Suppressor macrophage treated with lipopolysaccharide for 4 hours (primary cell): ENCODE measurements at places on chromosomes 1 and 21.
A peak's percentile ranks its signal among the peaks of the same experiment; 100 is the strongest.

- DNase-seq = peak; percentile 59
Observed at GRCh38 chr1:235984041-235984825, 80.7 kb downstream of the NID1 start.

- peak; percentile 99 for DNase-seq
Observed at GRCh38 chr1:94417978-94418663, at the start of gene ABCD3. Gene ABCD3, plus strand, starts transcription at chr1:94418389. Its CDS starts 90 bp downstream, at chr1:94418479.

GRCh38 chr1:8073112-8073855 lies 47.2 kb upstream of the ERRFI1 start:
- DNase-seq = no peak

DNA sequence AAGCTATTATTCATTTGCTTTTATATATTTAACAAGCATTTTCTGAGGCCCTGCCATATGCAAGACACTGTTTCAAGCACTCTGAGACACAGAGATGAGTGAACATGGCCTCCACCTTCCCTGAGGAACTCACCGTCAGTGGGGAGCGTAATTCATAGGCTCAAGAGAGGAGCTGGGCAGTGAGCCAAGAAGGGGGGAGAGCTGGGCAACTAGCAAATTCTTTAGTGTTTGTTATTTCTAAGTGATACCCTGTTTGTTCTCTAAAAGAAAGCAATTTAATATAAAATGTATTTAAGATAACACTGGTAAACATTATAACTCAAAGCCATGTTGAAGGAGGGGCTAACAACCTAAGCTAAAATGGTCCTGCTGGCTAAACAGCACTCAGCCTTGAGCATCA lies 119.2 kb upstream of the NGF start:
- DNase-seq = no peak

DNA sequence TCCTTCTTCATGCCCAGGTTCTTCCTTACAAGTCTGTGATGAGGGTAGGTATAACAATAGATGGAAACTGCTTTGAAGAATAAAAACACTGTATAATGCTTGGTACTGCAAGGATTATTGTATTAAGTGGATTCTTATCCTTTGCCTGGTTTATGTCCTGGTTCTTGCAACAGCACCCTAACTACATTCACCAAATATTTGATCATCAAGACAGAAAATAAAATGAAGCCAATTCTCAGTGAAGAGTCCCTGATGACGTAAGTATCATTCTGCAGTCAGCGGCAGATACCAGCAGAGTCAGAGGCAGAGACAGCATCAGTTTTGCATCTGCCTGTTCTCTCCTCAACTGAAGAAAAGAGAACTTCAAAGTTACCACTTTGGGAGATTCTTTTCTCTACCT lies 19.7 kb downstream of the ARHGEF11 start:
- DNase-seq = no peak

- DNase-seq = peak; percentile 51
Observed at GRCh38 chr1:192592981-192593708, 17.6 kb downstream of the RGS1 start.

DNA sequence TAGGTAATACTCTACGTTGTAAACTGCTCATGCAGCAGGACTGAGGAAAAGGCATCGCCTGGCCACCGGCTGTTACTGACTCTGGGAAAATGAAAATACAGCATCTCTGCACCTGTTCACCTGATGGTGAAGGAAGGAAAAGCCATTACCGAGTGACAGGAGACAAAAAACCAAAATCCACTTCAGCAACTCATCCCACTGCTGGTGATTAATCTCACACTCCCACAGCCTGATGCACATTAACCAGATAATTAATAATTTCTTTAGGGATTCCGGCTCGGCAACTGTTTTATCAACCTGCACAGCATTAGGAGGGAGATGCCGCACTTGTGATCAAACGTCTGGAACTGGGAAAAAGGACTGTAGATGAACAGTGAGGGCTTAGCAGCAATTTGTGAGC lies 183.9 kb upstream of the ESRRG start:
- DNase-seq = no peak

GRCh38 chr1:172960454-172961208 lies 90.1 kb downstream of the TNFSF18 start:
- DNase-seq = no peak

- DNase-seq = peak; percentile 48
Observed at GRCh38 chr1:44275991-44276405, 62.7 kb downstream of the DMAP1 start.

DNA sequence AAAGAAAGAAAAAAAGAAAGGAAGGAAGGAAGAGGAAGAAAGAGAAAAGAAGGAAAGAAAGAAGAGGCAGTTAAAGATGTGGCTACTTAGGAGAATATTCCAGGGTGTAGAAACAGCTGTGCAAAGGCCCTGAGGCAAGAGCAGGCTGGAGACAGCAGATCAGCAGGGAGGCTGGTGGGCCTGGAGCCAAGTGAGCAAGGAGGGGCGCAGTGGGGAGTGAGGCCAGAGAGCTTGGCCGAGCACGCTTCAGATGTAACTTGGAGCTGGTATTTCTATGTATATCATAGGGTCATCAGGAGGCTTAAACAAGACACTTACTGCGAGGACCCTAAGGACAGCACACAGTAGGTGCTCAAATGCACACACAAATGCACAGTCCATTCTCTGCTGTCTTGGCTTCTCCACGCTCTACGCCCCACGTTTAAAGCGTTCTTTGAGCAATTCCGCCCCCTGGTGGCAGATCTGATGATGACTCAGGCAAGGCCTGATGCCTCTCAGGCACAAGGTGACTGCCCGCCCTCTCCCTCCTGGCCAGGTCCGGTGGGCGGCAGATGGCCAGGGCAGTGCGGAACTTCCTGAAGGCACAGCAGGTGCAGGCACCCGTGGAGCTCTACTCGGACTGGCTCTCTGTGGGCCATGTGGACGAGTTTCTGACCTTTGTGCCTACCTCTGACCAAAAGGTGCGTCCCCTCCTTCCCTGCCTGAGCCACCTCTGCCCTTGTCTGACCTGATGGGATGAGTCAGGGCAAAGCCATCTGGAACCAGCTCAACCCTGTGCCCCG lies 11.9 kb upstream of the PADI3 start:
- DNase-seq = peak; percentile 94

- DNase-seq = no peak
Observed at GRCh38 chr21:34880401-34880800, 168.7 kb downstream of the RUNX1 start.

GRCh38 chr1:159009704-159010361 lies at the start of gene IFI16:
Gene IFI16, plus strand, starts transcription at chr1:159009907. Its CDS starts 4,774 bp downstream, at chr1:159014681.
- DNase-seq = peak; percentile 98

DNA sequence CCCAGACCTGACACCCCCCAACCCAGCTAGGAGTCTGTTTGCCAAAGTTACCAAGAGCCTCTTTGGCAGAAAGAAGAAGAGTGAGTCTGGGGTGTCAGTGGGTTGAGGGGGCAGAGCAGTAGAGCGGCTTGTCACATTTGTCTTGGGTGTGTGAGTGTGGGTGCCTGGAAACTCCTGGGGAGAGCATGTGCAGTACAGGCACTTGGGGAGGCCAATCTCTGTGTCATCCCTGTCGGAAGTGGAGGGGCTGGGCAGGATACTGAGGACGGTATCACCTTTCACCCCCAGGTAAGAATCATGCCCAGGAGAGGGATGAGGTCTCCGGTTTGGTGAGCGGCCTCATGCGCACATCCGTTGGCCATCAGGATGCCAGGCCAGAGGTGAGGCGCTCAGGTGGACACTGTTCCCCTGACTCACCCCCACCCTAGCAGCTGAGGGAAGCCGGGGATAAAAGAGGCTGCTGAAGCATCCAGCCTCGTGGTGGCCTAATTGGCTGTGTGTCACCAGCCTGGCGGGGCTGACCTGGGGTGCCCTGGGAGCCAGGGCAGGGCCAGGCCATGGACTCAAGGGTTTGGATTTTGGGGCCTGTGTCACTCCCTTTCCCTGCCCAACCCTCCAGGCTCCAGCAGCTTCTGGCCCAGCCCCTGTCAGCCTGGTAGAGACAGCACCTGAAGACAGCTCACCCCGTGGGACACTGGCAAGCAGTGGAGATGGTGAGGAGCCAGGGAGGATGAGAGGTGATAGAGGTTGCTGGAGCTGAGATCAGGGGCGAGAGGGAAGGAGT lies 3.3 kb downstream of the PLK3 start:
- no peak for DNase-seq

DNA sequence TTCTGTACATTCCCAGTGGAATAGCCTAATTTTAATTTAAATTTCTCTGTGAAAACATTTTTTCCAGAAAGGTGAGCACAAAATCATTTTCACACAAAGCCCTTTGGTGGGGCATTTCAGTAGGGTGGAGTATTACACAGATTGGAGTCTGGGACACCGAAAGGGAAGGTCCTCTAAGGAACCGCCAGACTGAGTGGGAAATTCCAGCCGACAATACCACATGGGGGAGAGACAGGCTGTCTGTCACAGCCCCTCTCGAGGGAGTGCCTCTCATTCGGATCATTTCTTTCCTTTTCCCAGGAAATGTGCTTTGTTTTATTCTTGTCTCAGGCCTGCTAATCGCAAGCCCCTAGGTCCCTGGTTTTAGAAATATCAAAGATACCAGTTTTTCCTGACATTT lies 150.6 kb upstream of the HOOK1 start:
- no peak for DNase-seq

DNA sequence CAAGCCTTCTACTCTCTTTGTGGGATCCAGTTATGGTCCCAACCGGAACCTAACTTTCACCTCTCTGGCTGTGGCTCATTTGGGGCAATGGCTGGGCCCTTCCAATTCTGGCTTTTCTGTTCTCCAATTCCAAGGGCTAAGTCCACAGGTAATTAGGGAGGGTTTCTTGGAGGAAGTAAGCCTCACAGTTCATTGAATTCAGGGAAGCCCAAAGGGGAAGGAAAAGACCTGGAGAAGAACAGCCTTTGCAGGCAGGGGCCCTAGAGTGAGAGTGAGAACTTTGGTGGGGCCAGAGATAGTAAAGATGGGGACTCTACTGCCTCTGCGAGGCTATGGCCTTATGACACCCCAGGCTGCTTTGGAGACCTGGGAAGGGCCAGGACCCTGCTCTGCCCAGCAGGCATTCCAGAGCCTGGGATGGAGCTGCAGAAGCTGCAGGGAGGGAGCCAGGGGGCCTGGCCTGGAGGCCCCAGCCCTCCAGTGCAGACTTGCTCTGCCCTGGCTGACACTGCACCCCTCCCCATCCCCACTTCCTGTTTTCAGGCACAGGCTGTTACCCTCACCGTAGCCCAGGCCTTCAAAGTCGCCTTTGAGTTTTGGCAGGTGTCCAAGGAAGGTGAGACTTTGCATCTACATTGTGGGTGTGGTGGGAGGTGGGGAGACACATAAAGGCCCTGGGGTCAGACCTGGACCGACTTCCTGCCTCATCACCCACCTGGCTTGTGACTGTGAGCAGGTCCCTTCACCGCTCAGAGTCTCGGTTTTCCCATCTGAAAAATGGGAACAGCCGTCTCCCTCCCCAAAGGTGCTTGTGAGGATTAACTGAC lies 18.9 kb downstream of the LDLRAP1 start:
- DNase-seq = no peak
